ENCODE measurements at places on chromosomes 3 and 15.

DNA sequence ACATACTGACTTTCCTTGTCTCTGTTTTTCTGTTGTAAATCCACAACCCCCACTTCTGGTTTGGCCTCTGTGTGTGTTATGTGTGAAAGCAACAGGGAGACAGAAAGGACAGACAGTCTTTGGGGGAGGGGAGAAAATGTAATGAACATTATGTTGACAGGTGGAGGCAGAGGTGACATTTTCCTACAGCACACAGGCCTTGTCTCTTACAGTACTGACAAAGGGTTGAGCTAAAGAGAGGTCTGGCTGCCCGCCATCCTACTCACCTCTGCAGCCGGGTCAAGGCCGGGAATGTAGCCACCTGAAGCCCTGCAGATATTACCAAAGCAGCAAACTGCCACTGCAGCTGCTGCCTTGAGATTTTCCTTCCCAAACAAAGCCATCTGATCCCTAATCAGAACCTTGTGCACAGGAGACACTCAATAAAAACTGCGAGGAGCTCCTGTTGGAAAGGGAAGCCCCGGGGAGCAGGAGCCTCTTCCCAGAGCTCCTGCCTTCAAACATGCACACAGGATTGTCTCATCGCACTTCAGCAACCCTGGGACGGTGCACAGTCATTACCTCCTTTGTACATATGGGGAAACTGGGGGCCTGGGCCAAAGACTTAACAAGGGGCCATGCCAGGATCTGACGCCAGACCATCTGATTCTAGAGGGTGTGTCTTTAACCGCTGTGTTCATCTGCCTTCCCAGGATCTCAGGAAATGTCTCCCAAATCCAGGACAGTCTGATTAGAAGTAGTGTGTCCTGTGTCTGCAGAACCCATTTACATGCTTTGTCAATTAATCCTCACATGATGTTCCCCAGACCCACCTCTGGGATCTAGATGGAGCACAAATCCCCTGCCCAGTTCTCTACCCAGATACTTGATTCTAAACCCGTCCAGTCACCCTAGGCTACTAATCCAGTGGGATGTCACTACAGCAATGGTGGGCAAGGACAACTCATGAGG lies 14.2 kb downstream of the MYO5C start:
- no peak for DNase-seq
- no peak overlapping the region for H3K4me3 ChIP-seq
- peaks cover 5% of the 10 kb centered on the region for H3K27me3 ChIP-seq
- H3K36me3 ChIP-seq: no peaks in the 10 kb centered on the region
- no peak overlapping the region for H3K27ac ChIP-seq

- H3K4me1 ChIP-seq: peaks cover 11% of the 10 kb centered on the region
- no peak overlapping the region for H3K27ac ChIP-seq
- peaks cover 47% of the 10 kb centered on the region for H3K36me3 ChIP-seq
Observed at GRCh38 chr15:59059076-59059597, 45.8 kb upstream of the CCNB2 start.

DNA sequence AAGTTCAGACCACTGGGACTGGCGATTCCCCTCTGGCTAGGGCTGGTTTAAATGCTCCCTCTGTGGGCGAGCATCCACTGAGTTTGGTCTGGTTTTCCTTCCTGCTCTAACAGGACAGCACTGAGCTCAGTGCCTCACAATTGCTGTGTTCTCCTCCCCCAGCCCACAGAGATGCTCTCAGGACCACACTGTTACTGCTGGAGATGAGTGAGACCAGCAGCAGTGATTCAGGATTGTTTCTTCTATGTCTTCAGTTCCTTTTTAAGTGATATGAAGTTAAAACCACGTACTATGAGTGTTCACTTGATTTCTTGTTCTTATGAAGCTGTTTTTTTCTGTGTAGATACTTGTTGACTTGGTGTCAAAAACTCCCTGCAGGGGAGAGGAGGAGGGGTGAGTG lies 180.4 kb upstream of the COL8A1 start:
- DNase-seq: no peak
- H3K36me3 ChIP-seq: no peaks in the 10 kb centered on the region
- no peaks in the 10 kb centered on the region for H3K27me3 ChIP-seq
- H3K27ac ChIP-seq: no peak overlapping the region
- no peak overlapping the region for H3K4me3 ChIP-seq

DNA sequence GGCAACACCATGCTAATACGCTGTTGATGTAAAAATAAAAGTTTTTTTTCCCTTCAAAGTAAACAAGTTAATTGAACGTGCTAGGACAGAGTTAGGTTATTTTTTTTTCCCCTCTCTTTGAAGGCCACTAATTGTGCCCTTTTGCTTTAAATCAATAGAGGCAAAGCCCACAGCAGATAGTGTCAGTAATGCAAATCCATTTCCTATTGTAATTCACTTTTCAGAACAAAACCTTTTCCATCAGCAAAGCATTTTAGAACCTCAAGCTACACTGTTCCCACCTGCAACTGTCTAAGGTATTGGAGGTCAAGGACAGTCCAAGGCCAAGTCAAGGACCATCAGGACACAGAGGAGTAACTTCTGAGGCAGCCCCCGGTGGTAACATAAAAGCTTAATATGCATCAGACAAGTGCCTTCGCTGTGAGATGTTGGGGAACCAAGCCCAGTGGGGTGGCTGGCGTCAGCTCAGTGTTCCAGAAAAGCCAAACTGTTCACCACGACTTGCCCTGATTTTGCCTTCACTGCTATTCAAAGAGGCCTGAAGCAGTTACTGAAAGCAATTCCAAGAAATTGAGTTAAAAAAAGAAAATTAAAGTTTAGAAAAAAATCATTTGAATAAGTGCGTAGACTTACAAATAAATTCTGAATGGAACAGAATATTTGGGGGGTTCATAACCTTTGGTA lies 65.8 kb upstream of the ICE2 start:
- peaks cover 8% of the 10 kb centered on the region for H3K27me3 ChIP-seq
- H3K4me1 ChIP-seq: peaks cover 70% of the 10 kb centered on the region
- H3K36me3 ChIP-seq: peaks cover 35% of the 10 kb centered on the region
- no peak for DNase-seq

DNA sequence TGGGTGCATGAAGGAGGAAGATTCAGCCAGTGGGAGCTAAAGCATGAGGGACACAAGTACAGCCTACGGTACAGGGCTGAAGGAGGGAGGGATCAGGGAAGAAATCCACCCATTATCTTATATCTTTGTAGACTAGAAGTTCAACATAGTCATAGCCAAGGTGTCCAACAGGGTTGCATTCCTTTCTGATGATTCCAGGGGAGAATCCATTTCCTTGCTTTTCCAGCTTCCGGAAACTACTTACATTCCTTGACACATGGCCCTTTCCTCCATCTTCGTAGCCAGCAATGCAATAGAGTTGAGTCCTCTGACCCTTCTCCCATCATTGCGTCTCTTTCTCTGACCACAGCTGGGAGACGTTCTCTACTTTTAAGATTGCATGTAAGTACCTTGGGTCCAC lies 471.0 kb upstream of the SEMA6D start:
- no peak overlapping the region for H3K4me3 ChIP-seq
- H3K27ac ChIP-seq: no peak overlapping the region
- no peaks in the 10 kb centered on the region for H3K4me1 ChIP-seq
- no peak for DNase-seq
- no peaks in the 10 kb centered on the region for H3K27me3 ChIP-seq
- H3K36me3 ChIP-seq: no peaks in the 10 kb centered on the region

GRCh38 chr15:98647774-98648653 lies at the start of gene IGF1R:
Gene IGF1R, plus strand, starts transcription at chr15:98648539. Its CDS starts 1,043 bp downstream, at chr15:98649582.
- no peaks in the 10 kb centered on the region for H3K36me3 ChIP-seq
- DNase-seq: peak; percentile 89
- H3K27ac ChIP-seq: peak within 1 kb of the TSS; percentile 95
- peaks cover 58% of the 10 kb centered on the region for H3K27me3 ChIP-seq
- peak within 1 kb of the TSS; percentile 81 for H3K4me3 ChIP-seq

DNA sequence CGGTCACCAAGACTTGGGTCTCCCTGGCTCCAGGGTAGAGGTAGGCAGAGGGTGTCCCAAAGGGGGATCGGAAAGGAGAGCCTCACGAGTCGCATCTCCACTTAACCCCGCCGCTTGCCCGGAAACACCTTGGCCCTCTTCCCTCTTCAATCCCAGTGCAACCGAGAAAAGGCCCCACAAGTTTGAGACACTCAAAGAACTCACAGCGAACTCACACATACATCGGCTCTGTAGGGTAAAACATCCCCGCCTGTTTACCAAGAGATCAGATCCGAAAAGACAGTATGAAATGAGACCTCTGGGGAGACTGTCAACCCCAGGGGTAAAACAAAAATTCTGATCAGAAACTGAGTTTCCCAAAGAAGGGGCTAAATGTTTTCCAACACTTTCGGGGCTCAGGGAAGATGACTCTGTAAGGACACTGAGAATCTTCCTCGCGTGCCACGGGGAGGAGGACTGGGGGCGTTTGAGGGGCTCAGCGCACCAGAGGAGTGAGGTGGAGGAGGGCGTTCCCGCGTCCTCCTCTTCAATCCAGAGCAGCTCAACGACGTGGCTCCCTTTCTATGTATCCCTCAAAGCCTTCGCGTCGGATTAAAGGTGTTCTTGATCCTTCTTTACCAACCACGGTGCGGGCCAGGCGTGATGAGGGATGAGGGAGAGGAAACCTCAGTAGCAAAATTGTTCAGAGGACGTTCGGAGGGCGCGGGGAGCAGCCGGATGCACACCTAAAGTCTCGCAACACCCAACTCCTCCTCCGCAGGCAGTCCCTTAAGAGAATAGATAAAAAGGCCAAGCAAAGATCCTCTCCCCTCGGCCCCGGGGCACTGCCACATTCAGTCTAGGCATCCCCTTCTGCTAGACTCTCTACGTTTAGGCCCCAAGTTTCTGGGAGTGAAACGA lies 3.7 kb downstream of the WNT5A start:
- no peak for DNase-seq
- H3K36me3 ChIP-seq: no peaks in the 10 kb centered on the region
- no peak overlapping the region for H3K4me3 ChIP-seq
- peaks cover 80% of the 10 kb centered on the region for H3K27me3 ChIP-seq

- no peak overlapping the region for H3K27ac ChIP-seq
- no peaks in the 10 kb centered on the region for H3K27me3 ChIP-seq
- H3K36me3 ChIP-seq: no peaks in the 10 kb centered on the region
- H3K4me1 ChIP-seq: no peaks in the 10 kb centered on the region
Observed at GRCh38 chr3:73924048-73924447, 299.3 kb upstream of the PDZRN3 start.

- peaks cover 12% of the 10 kb centered on the region for H3K27me3 ChIP-seq
- no peak overlapping the region for H3K4me3 ChIP-seq
- no peaks in the 10 kb centered on the region for H3K4me1 ChIP-seq
- no peaks in the 10 kb centered on the region for H3K36me3 ChIP-seq
Observed at GRCh38 chr3:152516216-152516615, 247.5 kb downstream of the MBNL1 start.

GRCh38 chr3:140424726-140425125 lies 253.1 kb upstream of the TRIM42 start:
- no peak overlapping the region for H3K27ac ChIP-seq
- H3K36me3 ChIP-seq: no peaks in the 10 kb centered on the region
- no peak for DNase-seq
- no peak overlapping the region for H3K4me3 ChIP-seq
- peaks cover 10% of the 10 kb centered on the region for H3K27me3 ChIP-seq

GRCh38 chr3:163809540-163809993 lies 1268.7 kb downstream of the SI start:
- no peak overlapping the region for H3K27ac ChIP-seq
- H3K4me3 ChIP-seq: no peak overlapping the region
- no peaks in the 10 kb centered on the region for H3K4me1 ChIP-seq
- no peak for DNase-seq
- no peaks in the 10 kb centered on the region for H3K36me3 ChIP-seq

DNA sequence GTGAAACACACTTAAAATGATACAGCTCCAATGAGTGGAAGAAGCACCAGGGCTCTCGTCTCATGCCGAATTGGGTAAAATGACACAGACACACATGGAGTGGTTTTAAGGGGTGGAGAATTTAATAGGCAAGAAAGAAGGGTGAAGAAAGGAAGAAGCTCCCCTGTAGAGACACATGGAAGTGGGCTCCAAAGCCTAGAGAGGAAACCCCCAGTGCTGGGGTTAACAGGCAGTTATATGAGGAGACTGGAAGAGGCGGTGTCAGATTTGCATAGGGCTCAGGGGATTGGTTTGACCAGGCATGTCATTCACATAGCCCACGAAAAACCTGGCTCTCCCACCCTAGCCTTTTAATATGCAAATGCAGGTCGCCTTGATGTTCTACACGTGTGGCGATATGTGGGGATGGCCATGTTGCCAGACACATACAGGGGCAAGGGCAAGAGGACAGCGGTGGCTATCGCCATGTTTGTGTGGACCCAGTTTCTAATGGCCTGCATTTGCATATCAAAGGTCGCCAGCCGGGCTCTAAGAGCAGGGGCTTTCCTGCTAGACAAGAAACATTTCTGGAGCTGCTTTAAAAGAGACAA lies 1.9 kb upstream of the DPH6 start:
- H3K27ac ChIP-seq: no peak overlapping the region
- H3K4me1 ChIP-seq: peaks cover 15% of the 10 kb centered on the region
- H3K4me3 ChIP-seq: no peak overlapping the region
- no peak for DNase-seq
- no peaks in the 10 kb centered on the region for H3K27me3 ChIP-seq

GRCh38 chr3:112786881-112787579 lies 59.6 kb downstream of the CD200R1L start:
- H3K4me1 ChIP-seq: peaks cover 4% of the 10 kb centered on the region
- H3K27me3 ChIP-seq: no peaks in the 10 kb centered on the region
- no peaks in the 10 kb centered on the region for H3K36me3 ChIP-seq
- no peak overlapping the region for H3K27ac ChIP-seq
- DNase-seq: no peak

GRCh38 chr3:74613521-74614106 lies 845 bp downstream of the CNTN3 start:
- no peak for DNase-seq
- peaks cover 12% of the 10 kb centered on the region for H3K27me3 ChIP-seq
- no peak overlapping the region for H3K27ac ChIP-seq
- no peaks in the 10 kb centered on the region for H3K4me1 ChIP-seq
- no peak overlapping the region for H3K4me3 ChIP-seq

DNA sequence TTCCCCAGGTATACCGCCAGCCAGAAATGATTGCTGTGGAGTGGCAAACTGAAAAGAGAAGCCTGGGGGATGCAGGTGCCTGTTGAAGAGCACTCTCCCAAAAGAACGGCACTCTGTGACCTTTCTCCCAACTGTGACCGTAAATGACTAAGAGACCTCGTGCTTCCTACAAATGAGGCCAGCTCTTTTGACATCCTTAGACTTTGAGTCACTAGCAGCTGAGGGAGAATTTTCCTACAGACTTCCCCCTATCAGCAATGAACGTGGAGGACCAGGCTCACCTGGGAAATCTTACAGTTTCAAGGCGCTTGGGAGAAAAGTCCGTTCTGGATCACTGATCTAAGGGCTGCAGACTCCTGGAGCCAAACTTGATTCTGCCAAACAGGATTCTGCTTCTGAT lies 8.6 kb downstream of the AQP9 start:
- H3K4me3 ChIP-seq: no peak overlapping the region
- H3K27ac ChIP-seq: no peak overlapping the region
- H3K27me3 ChIP-seq: peaks cover 2% of the 10 kb centered on the region
- H3K4me1 ChIP-seq: peaks cover 9% of the 10 kb centered on the region

GRCh38 chr3:24956613-24957012 lies 462.0 kb upstream of the THRB start:
- DNase-seq: no peak
- H3K4me3 ChIP-seq: no peak overlapping the region
- H3K4me1 ChIP-seq: no peaks in the 10 kb centered on the region
- H3K27ac ChIP-seq: no peak overlapping the region

- H3K4me1 ChIP-seq: no peaks in the 10 kb centered on the region
- no peak for DNase-seq
- no peaks in the 10 kb centered on the region for H3K27me3 ChIP-seq
- no peak overlapping the region for H3K4me3 ChIP-seq
- no peak overlapping the region for H3K27ac ChIP-seq
Observed at GRCh38 chr3:21989341-21990042, 238.5 kb upstream of the ZNF385D start.

Measured in T-helper 2 cell treated with Interferon-gamma antibody and Interleukin-4, amounts not matched to agents 5 μg/mL and 100 μg/mL, for 36 hours (primary cell).